Lower lobe of right lung (tissue), 2 donors: ENCODE measurements at places on chromosomes 16 and 17.

- DNase-seq = no peak
These were observed 63.4 kb downstream of the SNX20 start for GRCh38 chr16:50617646-50618184.

DNA sequence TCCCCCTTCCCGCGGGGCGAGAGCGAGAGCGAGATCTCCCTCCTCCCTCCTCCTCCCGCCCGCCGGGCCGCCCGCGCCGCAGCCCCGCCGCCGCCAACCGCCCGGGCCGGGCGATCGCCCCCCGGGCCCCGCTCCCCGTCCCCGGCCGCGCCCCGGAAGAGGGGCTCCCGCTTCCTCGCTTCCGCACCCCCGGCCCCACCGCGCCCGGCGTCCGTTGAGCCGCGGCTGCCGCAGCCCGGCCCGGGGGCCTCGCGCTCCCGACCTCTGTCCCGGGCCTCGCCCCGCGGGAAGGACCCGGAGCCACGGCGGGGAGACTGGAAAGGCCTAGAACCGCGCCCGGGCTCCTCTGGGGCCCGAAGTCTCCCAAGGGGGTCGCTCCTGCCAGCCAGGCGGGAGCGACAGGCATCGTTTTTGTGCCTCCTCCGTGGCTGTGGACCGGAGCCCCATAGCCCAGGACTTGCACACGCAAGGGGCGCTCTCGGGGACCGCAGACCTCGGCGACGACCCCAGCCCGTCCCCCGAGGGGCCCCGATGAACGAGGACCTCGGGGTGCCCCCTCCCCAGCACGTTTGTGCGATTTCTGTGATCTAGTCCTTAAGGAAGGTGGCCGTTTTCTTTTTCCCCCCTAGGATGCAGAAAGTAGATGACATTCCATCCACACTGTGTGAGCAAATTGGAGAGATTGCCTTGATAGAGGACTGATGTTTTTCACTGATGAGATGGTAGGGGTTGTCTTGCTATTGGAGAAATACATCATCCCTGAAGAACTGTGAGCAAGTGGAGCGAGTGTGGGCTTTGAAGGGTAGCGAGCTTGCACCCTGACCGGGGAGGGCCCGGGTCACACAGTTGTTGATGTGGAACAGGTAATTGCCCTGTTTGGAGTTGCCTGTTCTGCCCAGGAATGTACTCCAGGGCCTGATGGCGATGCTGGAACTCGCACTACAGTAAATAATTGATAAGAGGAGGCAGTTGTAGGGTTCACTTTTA, 611 bp downstream of the BANP start:
- DNase-seq = peak; percentile 61

DNA sequence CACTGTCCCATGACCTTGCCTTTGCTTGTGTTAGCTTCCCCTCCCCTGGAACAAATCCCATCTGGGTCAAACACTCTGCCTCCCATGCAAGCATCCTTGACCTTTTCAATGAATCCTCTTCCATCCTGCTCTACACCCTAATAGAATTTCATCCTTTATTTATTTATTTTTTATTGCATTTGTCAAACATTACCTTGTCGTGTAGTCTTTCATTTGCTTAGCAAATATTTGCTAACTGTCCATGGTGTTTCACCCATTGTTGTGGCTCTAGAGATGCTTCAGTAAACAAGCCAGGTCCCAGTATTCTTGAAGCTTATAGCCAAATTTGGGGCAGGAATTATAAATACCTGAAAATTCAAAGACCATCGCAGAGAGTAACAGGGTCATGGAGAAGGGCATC, 51.0 kb upstream of the MRTFB start:
- DNase-seq = no peak

DNA sequence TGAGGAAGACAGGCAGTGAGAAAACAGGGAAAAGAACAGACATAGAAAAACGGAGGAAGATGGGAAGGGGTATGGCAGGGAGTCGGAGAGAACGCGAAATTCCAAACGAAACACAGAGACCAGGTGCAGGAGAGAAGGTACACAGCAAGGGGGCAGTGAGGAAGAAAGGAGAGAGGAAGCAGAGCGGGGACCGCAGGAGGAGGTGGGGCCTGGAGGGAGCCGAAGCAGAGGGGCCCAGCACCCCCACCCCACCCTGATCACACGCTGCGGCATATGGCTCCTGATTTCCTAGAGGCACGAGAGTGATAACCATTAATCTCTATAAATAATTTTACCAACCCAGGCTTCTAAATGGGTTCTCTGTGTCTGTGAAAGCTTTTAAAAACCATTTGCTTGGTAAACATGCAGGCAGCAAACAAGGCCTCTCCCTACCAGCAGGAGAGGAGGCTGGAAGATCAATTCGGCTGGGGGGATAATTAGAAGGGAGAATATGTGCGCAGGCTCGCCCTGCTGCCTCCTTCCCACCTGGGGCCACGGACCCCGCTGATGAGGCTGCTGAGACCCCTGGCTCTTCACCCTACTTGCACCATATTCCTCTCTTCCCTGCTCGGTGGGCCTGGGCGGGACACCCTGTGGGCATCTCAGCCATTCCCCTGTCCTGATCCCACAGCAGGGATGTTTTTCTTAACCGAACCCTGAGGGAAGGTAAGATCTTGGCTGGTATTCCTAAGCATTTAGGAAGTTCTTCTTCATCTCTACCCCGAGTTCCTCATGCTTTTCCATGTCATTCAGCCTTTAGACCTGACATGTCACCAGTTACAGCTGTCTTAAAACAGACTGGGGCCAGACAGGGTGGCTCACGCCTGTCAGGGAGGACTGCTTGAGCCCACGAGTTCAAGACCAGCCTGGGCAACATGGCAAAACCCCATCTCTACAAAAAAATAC, 86.7 kb downstream of the TMEM132E start:
- no peak for DNase-seq

- DNase-seq = no peak
These were observed 147.6 kb downstream of the C16orf95 start for GRCh38 chr16:87169509-87169995.

- no peak for DNase-seq
These were observed 40.0 kb upstream of the GSE1 start for GRCh38 chr16:85573045-85573695.

GRCh38 chr17:20073055-20073979, 64.2 kb downstream of the SPECC1 start:
- DNase-seq = peak; percentile 67

GRCh38 chr16:67930678-67931211, 917 bp downstream of the CTRL start:
- DNase-seq = no peak

DNA sequence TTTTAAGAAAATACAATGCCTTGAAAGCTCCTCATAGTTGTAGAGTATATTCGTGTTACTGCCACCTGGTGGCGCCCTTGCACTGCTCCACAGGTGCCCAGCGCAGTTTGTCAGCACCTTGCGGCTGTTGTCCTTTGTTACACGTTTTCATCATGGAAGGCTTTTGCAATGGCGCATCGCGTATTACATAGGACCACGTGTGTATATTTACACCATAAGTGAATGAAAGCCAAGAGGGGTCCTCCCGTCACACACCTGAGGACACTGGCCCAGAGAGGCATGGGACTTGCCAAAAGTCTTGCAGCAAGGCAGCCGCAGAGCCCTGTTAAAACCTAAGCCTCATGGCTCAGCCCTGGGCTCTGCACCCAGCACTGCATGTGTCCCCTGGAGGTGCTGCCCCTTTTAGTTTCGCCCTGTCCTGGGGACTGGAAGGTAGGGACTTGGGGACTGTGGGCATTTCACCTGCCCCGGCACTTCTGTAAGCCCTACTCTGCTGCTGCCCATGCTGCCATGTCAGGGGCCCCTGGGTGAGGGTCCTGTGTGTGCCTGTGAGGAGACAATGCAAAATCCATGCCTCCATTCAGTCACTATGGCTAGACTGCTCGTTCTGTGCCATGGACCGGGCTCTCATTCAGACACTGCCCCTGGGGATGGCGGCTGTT, 24.3 kb downstream of the POLR3E start:
- DNase-seq = peak; percentile 78

GRCh38 chr17:57133486-57133885, 48.4 kb downstream of the AKAP1 start:
- no peak for DNase-seq

GRCh38 chr16:8167436-8167835, 422.9 kb downstream of the TMEM114 start:
- no peak for DNase-seq

DNA sequence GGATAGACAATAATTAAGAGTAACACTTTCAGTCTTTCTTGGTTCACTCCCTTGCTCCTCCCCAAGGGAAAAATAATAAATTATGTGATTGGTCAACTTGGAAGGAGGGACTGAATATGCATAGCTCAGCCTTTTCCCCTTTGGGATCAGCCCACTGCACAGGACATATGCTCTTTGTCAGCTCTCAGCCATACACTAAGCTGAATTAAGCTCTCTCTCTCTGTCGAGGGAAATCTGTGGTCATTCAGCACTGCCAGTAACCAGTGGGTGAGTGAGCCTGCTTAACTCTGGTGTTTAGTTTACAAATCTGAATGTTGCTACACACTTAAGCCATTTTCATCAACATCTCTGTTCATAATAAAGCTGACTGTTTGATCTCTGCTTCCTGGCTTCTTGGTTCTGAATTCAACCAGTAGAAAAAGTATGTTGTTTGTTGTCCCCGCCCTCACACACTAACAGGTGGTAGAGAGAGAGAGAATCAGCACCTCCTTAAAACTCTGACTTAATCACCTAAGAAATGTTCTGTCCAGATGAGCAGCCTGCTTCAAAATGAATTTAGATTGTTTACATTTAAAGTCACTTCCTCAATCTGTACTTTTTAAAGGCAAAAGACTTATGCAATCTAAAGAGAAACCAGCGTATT, 102.3 kb upstream of the C17orf78 start:
- no peak for DNase-seq

- DNase-seq = no peak
These were observed 23.5 kb upstream of the RPL13 start for GRCh38 chr16:89536886-89537548.

DNA sequence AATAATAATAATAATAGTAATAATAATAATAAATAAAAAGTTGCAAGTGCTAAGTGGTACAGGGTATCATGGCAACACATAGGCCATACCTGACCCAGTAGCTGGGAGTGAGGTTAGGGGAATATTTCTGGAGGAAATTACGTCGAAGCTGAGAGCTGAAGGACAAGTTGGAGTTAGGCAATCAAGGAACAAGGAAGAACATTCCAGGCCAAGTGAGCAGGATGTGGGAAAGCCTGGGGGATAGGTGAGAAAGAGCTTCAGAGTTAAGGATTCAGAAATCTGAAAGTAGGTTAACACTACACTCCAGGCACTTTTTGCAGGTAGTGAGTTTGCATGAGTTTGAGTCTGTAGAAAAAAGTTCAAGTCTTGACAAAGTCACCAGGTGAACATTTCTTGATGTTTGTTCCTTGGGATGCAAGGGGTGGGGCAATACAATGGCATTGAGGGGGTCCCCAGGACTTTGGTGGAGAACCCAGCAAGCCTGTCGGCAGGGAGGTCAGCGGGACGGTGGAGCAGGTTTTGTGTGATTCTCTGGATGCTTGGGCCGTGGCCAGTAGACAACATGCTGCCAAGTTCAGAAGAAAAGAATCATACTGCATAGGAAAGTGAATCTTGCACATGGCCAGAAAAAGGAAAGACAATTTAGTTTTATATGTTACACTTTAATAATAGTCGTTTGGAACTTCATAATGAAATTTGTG, 27.7 kb upstream of the MPHOSPH6 start:
- no peak for DNase-seq

DNA sequence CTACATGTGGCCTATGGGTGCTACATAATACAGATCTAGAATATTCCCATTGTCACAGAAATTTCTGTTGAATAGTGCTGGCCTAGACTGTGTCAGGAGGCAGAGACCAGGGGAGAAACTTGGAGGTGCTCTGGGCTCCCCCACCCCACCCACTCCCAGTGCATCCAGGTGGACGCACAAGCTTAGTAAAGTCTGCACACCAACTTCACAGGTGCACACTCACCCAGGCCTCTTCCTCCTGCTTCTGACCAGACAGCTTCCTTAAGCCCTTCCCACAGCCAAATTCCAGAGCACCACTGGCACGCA, 7.6 kb upstream of the CNP start:
- DNase-seq = no peak

DNA sequence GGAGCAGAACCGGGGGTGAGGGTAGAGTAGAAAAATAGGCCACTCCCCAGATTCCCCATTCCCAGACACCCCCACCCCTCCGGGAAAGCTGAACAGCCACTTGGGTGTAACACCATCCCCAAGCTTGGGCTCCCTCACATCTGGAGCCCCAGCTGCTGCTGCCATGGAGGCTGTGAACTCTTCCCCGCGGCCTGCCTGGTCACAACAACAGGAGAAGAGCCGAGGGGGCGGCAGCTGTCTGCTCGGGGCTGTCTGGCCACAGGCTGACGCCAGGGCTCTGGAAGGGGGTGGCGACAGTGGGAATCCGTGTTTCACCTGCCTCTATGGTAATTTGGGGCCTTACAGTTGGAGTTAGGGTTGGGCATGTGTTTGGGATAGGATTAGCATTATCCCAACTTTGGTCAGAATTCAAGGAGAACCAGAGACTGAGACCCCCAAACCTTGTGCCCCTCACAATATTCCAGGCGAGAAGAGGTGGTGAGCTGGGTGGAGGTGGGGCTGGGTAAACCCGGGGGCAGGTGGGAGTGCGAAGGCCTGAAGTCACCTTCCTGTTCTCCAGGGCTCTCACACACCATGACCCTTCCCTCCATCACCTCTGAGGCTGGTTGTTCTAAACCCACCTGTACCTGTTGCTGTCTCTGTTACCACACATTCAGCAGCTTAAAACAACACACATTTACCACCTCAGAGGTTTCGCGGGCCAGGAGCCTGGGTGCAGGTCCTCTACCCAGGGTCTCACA, 29.7 kb upstream of the NXPH3 start:
- no peak for DNase-seq

DNA sequence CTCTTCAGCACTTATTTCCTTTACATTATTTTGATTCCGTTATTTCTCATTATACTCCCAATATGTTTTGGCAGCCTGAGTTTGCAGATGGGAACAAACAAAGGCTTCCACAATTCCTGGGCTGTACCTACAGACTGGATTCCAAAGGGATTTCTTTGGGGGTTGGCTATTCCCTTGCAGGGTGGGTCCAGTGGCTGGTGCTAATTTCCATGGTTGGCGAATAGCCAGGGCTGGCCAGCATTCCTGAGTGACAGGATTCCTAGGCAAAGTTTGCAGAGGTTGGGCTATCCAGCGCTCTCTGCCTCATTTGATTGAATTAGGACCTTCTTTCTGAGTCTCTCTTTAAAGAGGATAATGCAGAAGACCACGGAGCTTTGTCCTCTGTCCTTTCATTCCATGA, 207.4 kb downstream of the MAF start:
- no peak for DNase-seq

GRCh38 chr17:38658741-38659345, 15.9 kb downstream of the EPOP start:
- peak; percentile 66 for DNase-seq
